Activated CD8-positive, alpha-beta T cell treated with anti-CD3 and anti-CD28 coated beads for 36 hours (primary cell): ENCODE measurements at places on chromosomes 7 and 10.

DNA sequence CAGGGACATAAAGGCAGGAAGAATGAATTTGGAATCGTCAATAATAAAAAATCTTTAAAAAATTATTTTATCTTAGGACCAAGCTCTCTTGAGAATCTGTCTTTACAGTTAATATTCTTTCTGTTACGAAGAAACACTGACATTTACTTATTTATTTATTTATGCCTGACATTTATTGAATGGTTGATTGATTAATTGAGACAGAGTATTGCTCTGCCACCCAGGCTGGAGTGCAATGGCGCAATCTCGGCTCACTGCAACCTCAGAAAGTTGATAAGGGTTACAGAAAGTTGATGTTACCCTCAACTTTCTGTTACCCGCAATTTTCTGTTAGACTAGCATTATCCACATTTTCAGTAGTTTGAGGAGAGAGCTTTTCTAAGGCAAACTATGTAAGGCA is 70.1 kb downstream of the CHCHD3 start:
- DNase-seq, result no peak

GRCh38 chr10:77230194-77230593 is 407.4 kb downstream of the KCNMA1 start:
- no peak for DNase-seq

DNA sequence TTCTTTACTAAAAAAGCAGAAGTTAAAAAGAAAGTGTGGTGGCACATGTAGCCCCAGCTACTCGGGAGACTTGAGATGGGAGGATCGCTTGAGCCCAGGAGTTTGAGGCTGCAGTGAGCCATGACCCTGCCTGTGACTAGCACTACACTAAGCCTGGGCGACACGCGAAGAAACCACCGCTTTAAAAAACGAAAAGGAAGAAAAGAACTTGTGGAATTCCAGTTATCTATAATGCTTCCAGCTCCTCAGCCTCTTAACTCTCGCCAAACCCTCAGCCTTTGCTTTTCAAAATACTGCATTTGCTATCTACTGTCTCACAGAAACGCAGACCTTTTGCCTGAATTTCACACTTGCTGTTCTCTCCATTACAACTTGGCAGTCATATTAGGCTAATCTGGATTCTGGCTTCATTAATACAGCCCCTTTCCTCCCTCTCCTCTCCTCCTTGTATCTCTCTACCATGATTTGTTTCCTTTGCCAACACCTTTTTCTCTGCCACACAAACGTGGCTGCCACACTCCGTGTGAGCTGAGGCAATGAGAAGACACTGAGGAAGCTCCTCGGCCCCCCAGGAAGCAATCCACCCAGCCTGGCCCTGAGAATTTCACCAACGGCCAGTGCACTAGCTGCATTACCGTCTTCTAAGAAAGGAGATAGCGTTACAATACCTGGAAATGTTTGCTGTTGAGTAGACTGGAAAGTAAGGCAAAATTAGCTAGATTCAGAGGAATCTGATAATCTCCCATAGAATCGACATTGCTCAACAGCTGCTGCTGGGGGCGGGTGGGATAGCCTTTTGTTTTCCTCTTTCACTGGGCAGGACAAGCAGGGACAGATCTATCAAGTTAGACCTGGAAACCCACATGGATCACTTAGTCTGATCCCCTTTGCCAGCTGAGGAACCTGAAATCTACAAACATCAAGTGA is 37.2 kb downstream of the CALML5 start:
- DNase-seq, result no peak

DNA sequence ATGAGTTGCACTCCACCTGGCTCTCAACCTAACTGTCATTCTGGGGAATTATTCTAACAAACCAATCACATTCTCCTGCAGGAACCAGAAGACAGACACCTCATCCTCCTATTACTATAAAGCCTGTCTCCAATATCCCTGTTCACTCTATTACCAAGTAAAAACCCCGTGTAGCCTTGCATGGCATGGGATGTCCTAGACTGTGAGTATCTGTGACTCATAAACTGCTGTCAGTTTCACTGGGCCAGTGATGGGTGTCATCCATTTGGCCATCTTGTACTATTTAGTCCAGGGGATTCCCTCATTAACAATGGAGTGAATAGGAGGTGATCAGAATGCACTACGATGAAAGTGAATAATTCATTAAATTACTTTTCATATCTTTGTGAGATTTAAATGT is 608.7 kb downstream of the DNAJB9 start:
- no peak for DNase-seq

- DNase-seq, result no peak
These were observed 111.4 kb downstream of the LRRN3 start for GRCh38 chr7:111202321-111202720.

- no peak for DNase-seq
These were observed 318.1 kb downstream of the RPS24 start for GRCh38 chr10:78351809-78352208.

GRCh38 chr10:90064295-90064694 is 362.9 kb downstream of the KIF20B start:
- DNase-seq, result no peak

- no peak for DNase-seq
These were observed 10.3 kb upstream of the ANKRD1 start for GRCh38 chr10:90930971-90931871.

DNA sequence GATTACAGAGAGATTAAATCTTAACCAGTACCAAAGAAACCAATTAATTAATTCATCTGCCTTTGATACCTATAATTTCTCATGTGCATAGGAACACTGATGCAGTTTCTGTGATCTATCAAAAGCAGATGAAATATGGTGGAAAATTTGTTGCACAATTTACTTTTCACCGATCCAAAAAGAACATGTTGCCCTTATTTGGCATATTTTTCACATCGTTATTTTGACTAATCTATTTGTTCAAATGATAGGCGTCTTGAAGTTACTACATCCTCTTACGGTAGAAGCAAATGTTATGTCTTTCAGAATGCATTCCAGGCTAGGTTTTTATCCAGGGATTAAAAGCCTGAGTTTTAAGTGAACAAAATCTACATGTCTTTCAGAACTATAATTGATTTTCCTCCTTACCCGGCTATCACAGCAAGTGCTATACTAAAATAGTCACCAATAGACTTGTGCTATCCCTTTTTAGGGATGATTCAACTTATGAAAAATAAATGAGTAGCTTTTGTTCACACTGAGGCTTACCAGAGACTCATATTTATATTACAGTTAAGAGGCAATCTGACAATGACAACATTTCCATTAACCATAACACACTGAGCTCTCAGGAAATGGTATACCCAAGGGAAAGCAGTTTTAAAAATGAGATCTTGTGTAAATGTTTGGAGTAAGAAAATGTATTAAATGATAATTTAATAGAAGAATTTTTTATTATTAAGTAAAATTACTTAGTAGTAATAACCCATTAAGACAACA is 16.8 kb upstream of the TES start:
- no peak for DNase-seq

- DNase-seq, result no peak
These were observed 145.0 kb upstream of the CALCR start for GRCh38 chr7:93719546-93719945.

- DNase-seq, result no peak
These were observed 19.9 kb downstream of the SLC29A3 start for GRCh38 chr10:71338728-71339495.

DNA sequence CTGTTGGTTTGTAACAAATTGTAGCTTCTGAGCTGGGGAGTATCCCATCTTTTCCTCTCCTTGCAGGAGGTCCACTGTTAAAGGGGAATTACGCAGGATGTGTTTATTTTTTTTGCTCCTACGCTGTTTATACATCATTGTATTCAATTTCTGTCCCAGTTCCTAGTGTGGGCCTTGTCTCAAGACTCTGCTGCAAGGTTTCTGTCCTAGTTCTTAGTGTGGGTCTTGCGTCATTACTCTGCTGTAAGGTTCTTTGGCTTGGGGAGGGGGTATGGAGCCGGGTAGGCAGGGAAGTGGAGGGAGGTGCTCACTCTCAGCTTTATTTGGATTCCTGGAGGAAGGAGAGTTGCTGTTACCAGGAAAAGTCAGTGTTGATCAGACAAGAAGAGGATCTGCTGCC is 64.0 kb upstream of the TRIM8 start:
- no peak for DNase-seq

DNA sequence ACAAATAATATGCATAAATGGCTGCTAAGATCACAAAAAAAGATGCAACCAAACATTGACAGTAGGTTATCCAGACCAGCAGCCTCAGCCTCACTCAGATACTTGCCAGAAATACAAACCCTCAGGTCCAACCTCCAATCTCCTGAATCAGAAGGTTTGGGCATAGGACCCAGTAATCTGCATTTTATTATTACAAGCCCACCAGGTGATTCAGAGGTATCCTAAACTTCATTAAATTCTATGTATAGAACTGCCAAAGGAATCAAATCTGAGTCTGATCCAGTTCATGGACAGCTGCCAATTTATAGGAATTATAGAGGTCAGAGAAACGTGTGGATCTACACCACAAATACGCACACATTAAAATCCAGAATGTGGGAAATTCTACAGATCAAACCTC is 41.3 kb downstream of the ZNF438 start:
- no peak for DNase-seq

- DNase-seq, result no peak
These were observed 199.0 kb upstream of the ZMIZ1 start for GRCh38 chr10:78869508-78870454.

DNA sequence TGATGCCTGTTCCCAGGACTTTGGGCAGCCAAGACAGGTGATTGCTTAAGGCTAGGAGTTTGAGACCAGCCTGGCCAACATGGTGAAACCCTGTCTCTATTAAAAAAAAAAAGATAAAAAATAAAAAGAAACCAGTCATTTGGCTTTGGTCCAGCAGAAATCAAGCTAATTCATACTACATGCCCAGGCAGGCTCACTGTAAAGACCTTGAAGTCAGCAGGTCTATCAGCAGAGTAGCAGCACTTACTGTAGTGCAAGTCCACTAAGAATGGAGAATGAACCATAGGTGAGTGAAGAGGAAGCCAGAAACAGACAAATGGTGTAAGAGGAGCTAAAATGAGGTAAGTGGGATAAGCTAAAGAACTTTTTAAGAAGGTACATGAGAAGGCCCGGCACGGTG is 24.7 kb downstream of the PSPH start:
- DNase-seq, result no peak

- DNase-seq, result no peak
These were observed 158.2 kb downstream of the CELF2 start for GRCh38 chr10:11175823-11176243.

DNA sequence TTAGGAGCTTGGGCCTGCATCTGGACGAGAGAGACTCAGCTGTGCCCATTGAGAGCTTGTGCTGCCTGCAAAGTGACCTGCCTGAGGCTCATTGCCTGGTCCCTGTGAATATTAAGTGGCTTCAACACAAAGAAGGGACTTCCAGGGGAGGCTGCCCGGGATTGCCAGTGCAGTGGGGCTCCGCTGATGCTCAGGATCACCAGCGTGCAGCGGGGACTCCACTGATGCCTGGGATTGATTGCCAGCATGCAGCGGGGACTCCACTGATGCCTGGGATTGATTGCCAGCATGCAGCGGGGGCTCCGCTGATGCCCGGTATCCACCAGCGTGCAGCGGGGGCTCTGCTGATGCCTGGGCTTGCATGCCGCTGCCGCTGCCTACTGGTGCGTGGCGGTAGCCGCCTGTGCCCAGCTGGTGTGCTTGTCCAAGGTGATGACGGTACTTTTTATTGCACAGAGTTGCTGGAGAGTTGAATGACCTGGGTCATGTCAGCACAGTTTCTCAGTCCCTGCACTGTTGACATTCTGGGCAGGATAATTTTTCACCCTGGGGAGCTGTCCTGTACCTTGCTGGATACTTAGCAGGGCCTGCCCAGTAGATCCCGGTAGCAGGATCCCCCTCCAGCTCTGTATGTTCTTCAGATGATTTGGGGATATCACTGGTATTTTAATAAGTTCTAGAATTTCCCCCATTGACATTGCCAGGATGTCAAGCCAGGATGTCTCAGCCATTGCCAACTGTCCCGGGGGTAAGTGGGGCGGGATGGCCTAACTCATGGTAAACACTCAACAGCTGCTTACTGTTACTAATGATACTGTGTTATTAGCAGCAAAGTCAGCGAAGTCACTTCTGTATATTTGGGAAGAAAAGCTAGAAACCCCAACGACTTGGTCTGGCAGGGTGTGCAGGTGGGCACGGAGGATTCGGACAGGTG is 13.0 kb downstream of the DOCK1 start:
- DNase-seq, result no peak

- no peak for DNase-seq
These were observed 54.8 kb downstream of the DPY19L1 start for GRCh38 chr7:34982371-34983019.

- DNase-seq, result peak; percentile 90
These were observed 253.7 kb downstream of the PTEN start for GRCh38 chr10:88116971-88117626.

- DNase-seq, result no peak
These were observed 144.1 kb downstream of the SRPK2 start for GRCh38 chr7:105244594-105244993.

DNA sequence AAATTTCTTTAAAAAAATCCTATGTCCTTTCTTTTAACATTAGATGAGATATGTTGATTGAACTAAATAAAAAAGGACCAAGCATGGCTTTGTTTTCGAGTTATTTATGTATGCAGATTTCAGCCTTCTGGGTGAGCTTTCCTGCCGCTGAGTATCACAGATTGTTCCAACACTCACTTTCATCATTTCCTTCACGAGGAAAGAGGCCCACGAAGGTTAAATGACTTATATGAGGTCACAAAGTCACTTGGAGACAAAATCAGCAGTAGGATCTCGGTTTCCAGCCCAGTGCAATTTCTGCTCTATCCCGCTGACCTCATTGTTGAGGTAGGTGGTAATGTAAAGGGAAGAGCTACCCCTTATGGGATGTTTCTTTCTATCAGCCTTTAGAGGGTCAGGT is 226.8 kb downstream of the SKAP2 start:
- DNase-seq, result no peak

DNA sequence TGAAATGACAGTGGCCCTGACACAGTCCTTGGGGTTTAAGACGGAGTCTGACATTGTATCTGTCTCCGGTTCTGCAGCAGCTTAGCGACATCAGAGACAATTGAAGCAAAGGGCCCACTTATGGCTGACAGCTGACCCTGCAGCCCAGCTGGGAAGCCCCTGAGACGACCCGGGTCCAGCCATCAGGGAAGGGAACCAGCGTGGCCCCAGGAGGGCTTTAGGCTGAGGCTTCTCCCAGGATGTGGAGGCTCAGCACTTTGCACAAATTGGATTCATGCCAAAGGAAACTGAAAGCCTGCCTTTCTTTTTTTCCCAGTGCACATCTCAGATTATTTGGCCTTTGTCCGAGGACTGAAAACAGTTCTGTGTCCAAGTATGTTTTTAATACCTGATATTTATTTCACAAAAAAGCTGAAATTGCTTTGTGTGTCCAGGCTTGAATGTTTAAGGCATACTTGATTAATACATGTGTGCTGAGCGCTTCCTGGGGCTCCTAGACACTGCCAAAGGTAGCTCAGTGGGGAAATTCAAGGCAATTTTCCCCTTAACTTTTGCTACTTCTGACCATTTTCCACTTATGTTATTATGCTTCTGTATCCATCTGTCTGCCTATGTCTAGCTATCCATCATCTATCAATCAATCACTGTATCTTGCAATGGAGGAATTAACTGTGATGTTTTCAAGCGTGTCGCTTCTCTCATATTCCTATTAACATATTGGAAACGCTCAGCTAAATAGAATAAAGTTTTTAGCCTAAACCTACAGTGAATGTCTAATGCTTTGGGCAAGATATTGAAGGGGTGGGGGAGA is 34.8 kb downstream of the KLF6 start:
- no peak for DNase-seq
